ENCODE measurements at places on chromosomes 3 and 15.
A peak's percentile ranks its signal among the peaks of the same experiment; 100 is the strongest.

DNA sequence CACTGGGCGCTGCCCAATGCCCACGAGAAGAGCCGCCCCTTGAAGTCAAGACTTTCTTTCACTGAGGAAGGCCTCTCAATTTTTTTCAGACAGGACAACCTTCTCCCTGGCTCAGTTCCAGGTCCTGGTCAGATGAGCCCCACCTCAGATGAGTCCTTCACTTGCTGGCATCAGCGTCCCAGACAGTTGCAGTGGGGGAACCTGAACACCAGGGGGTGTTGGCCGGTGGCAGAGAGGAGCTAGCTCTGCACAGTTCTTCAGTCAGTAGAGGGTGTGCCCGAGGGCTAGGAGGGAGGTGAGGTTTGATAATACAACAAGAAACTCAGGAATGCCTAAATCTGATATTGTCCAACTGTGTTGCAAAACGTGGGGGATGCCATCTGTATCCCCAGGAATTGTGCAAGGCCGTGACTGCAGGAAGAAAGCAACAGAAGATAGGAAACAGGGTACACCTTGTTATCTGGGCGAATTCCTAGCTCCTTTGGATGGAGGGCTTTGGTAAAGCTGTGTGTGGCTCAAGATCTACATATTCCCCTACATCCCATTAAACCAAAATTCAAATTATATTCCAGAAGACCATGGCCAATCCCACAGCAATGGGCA lies 34.3 kb downstream of the CCR3 start:
- no peak for DNase-seq

DNA sequence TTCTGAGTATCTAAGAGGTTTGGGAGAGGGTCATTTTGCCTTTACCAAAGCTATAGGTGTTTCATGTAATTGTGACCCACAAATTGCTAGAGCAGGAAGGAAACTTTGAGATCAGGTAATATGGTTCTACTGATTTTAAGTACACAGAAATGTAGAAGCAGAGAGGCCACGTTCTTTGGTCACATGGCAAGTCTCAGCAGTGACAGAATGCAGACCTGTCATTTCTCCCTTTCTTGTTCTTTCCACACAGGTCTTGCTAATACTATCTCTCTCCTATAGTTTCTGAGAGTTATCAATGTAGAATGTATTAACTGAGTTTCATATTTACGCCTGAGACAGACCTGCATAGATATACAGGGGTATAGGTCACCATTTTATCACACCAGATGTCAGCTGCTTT lies 10.9 kb upstream of the RTP1 start:
- DNase-seq, result no peak

DNA sequence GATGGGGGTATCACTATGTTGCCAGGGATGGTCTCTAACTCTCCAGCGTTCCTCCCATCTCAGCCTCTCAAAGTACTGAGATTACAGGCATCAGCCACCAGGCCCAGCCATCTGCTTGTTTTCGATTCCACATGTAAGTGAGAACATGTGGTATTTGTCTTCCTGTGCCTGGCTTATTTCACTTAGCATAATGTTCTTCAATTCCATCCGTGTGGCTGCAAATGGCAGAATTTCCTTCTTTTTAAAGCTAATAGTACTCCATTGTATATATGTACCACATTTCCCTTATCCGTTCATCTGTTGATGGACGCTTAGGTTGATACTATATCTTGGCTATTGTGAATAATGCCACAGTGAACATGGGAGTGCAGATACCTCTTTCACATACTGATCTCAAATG lies 70.6 kb downstream of the ASB7 start:
- DNase-seq, result no peak

- DNase-seq, result no peak
Measured at GRCh38 chr3:14847613-14848541, 29.1 kb downstream of the FGD5 start.

GRCh38 chr3:185646382-185647133 lies 60.5 kb downstream of the SENP2 start:
- no peak for DNase-seq

DNA sequence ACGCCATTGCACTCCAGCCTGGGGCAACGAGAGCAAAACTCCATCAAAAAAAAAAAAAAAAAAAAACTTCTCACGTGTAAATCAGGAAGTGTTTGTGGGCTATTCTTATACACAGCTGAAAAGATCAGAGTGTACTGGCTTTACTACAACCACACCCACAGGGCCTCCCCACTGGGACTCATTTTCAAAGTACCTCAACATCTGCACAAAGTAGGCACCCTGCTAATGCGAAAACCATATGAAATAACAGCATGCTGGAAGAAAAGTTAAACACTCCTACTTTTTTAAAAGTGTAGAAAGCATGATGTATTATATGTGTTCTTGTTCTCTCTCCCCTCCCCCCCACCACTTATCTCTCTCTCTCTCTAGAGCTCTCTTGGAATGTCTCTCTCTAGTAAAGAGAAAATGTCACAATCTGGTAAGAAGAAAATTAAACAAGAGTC lies 11.1 kb downstream of the UACA start:
- peak; percentile 58 for DNase-seq

GRCh38 chr3:143585720-143586456 lies 262.4 kb downstream of the SLC9A9 start:
- DNase-seq, result peak; percentile 23

DNA sequence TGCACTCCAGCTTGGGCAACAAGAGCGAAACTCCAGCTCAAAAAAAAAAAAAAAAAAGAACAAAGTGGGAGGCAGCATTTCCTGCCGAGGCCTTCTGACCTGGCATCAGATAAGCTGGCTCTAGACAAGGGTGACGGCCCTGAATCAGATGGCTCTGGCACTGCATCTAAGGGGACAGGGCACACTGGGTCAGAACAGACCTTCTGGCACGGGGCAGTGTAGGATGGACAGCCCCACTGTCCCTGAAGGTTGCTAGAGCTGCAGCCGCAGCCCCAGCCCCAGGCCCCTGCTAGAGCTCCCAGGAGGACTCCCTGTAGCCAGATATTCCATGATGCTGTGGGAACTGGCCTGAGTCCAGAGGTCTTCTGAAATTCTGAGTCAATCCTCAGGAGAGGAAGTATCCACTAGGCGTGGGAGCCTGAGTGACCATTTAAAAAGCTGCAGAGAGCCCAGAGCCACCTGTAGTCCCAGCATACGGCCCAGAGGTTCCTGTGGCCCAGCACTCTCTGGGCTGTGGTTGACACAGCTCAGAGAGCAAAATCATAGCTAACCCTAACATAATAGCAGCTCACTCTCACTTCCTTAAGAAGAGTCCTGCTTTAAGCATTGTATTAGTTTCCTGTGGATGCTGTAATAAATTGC lies 69.2 kb upstream of the MFGE8 start:
- DNase-seq, result peak; percentile 96

DNA sequence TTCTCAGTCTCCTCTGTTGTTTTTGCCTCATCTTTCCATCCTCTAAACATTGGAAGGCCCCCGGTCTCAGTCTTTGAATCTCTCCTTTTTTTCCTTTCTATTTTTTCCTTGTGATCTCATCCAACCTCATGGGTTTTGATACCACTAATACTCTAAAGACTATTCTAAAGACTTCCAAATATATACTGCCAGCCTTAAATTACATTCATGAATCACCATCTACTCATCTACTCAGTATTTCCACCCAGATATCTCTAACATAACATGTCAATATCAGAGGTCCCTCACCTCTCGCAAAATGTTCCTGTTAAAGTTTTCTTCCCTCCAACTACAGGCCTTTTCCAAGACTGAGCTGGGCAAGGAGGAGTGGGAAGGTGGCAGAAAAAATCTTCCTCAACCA lies 282.5 kb upstream of the TTC14 start:
- peak; percentile 20 for DNase-seq

DNA sequence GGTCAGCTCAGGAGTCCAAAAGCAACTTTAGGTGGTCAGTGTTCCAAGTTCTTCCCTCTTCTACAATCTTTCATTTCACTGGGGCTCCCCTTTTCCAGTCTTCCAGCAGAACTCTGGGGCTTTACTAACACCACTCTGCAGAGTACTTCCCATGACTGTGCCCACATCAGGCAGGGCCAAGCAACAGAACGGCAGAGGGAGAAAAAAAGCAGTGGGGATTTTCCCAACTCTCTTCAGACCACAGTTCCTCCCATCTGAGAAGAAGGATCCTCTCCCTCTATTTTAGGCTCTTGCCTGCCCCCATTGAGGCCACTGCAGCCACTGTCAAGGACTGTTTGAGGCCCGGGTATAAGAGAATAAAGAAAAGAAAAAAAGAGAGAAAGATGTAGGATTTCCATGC lies 70.7 kb downstream of the TTBK2 start:
- DNase-seq, result no peak

GRCh38 chr3:193929373-193929772 lies 206.6 kb upstream of the HES1 start:
- no peak for DNase-seq

DNA sequence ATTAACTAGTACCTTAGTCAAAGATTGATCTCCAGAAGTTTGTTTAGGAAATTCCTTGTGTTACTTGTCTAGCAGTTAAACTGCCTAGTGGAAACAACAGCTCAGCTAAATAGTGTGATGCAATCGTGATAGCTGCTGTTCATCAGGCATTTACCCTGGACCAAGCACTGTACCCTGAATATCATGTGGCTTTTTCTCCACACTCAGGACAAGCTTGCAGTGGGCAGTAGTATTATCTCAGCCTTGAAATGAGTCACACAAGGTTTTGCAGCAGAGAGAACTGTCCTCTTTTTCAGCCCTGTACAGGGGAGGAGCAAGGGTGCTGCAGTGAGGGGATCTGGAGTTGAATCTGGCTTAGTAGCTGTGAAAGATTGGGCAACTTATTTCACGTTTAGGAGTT lies 208.4 kb downstream of the TP63 start:
- DNase-seq, result peak; percentile 77

DNA sequence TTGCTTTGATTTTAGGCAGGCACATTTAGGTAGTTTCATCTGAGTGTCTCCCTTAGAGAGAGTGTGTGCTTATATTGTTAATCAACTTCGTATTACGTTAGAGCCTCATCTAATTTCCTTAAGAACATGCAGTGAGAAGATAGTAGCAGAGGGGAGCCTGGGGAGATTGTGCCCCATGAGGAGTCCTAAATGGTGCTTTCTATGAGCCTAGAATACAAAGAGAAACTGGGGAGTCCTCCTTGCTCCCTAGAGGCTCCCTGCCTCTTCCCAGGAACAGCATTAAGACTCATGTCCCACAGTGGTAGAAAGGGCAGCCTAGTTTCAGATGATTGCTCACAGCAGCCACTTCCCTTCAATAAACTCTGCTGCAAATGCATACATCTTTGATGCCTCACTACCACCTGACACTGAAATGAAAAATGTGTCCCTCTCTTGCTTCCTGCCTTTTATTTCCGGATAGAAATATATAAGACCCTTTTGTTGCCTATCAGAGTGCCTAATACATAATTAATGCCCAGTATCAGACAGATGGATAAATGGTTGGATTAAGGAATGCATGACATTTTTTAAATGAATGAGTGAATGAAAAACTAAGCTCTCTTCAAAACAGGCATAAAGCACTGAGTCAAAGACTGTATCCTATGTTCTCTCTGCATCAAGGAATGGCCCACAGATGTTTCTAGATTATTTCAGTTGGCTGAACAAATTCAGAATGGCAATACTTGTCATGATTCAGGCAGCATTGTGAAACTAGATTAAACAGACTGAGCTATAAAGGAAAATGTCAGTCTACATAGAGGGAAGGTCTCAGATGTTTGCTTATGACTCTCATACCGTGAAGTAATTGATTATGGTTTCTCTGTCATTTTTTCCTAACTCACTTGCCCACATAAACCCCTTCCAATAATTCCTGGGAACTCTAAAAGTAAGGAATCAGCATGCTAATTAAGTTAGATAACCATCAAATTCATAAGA lies 362.1 kb downstream of the LRRC3B start:
- DNase-seq, result no peak

- peak; percentile 85 for DNase-seq
Measured at GRCh38 chr3:37174532-37175126, at the start of gene LRRFIP2. TSS of gene LRRFIP2 (minus strand) at chr3:37174582. CDS start at chr3:37148983, 25,599 bp downstream.
